ENCODE measurements at places on chromosomes 1 and 21. TPM values are rescaled to one million over a fixed set of nuclear protein-coding genes. Genes with fewer than 3 reads are reported as not detected.

The CHI3L2 gene
- total RNA-seq = 2.5 TPM

The PGLYRP4 gene
- not detected for total RNA-seq

The ACTA1 gene
- total RNA-seq = not detected

The DMRTA2 gene
- 0.15 TPM for total RNA-seq

The ARHGEF16 gene
- not detected for total RNA-seq

The HJV gene
- not detected for total RNA-seq

The PTPN7 gene
- not detected for total RNA-seq

The KIF1B gene
- total RNA-seq = 31.1 TPM

The PLPPR5 gene
- under 0.01 TPM for total RNA-seq

The KRTAP21-3 gene
- total RNA-seq = not detected

The RAD54L gene
- total RNA-seq = 0.50 TPM

The PRR9 gene
- not detected for total RNA-seq

The CR1L gene
- not detected for total RNA-seq

The TEDDM1 gene
- total RNA-seq = not detected

The CLCN6 gene
- total RNA-seq = 22.5 TPM

The KCNN3 gene
- total RNA-seq = under 0.01 TPM

The CHTOP gene
- total RNA-seq = 23.0 TPM

The MATN1 gene
- 0.33 TPM for total RNA-seq

The PAX7 gene
- not detected for total RNA-seq

The CLIC6 gene
- total RNA-seq = 1.2 TPM

The IFNLR1 gene
- not detected for total RNA-seq

The GRHL3 gene
- total RNA-seq = not detected

The FCRL4 gene
- not detected for total RNA-seq

The C1orf53 gene
- 2.2 TPM for total RNA-seq

The UTS2 gene
- total RNA-seq = not detected

The VHLL gene
- total RNA-seq = not detected

The HHAT gene
- 3.3 TPM for total RNA-seq

The TRAPPC10 gene
- total RNA-seq = 18.3 TPM

The PANK4 gene
- total RNA-seq = 23.3 TPM

The OR6N1 gene
- not detected for total RNA-seq

The DYNLT5 gene
- 0.33 TPM for total RNA-seq

The KIF14 gene
- total RNA-seq = 16.0 TPM

The GABRD gene
- not detected for total RNA-seq

The CD5L gene
- total RNA-seq = not detected

The ZNF684 gene
- 4.5 TPM for total RNA-seq

The FOXD3 gene
- total RNA-seq = not detected

The IFFO2 gene
- total RNA-seq = 5.5 TPM

The CA6 gene
- not detected for total RNA-seq

The ATP5IF1 gene
- total RNA-seq = 192 TPM

The CYP4A22 gene
- not detected for total RNA-seq

The PLA2G5 gene
- 6.9 TPM for total RNA-seq

The DNAH14 gene
- 14.7 TPM for total RNA-seq

The C8B gene
- total RNA-seq = not detected

The OVAAL gene
- total RNA-seq = not detected

The PRAMEF25 gene
- total RNA-seq = not detected

The NPR1 gene
- 0.58 TPM for total RNA-seq

The CHODL gene
- total RNA-seq = 0.15 TPM

The GPX7 gene
- total RNA-seq = 45.2 TPM

The RSPO1 gene
- 0.15 TPM for total RNA-seq

The CRYAA gene
- total RNA-seq = not detected

The PCNX2 gene
- total RNA-seq = 37.7 TPM

The GPR37L1 gene
- not detected for total RNA-seq

Measured in smooth muscle cell of trachea (primary cell).